ENCODE measurements at places on chromosomes 2 and 18.

DNA sequence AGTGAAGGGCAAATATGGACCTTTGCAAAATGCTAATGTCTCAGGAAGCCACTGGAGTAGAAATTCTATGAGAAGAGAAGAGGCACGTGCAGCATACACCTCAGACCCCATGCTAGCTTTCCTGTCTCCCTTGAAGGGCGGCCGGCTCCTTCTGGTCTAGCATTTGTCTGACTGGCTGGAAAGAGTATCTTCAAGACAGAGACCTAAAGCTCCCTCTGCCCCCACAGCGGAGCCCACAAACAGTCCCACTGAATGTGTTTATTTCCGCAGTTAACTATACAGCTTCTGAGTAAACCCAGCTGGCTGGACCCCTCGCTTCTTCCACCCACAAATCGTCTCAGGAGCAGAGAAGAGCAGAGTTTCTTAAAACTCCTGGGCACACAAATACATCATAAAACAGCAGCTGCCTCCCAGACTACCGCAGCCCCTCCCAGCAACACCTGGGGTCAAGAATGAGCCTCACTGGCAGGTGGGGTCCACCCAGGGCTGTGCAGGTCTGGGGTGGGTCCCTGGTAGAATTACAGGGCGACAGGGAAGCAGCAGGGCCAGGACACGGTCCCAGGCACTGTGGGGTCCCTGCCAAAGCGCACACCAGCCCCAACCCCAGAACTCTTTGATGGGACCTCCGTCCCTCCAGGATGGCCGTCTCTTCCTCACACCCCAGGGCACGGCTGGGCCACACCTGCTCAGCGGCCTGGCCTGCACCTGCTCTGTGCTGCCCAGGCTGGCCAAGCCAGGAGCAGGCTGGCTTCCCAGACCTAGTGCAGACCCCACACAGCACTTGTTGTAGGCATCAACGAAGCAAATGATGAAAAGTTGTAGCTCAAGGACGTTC lies 103.8 kb downstream of the PXDN start:
- peak; percentile 11 for DNase-seq

DNA sequence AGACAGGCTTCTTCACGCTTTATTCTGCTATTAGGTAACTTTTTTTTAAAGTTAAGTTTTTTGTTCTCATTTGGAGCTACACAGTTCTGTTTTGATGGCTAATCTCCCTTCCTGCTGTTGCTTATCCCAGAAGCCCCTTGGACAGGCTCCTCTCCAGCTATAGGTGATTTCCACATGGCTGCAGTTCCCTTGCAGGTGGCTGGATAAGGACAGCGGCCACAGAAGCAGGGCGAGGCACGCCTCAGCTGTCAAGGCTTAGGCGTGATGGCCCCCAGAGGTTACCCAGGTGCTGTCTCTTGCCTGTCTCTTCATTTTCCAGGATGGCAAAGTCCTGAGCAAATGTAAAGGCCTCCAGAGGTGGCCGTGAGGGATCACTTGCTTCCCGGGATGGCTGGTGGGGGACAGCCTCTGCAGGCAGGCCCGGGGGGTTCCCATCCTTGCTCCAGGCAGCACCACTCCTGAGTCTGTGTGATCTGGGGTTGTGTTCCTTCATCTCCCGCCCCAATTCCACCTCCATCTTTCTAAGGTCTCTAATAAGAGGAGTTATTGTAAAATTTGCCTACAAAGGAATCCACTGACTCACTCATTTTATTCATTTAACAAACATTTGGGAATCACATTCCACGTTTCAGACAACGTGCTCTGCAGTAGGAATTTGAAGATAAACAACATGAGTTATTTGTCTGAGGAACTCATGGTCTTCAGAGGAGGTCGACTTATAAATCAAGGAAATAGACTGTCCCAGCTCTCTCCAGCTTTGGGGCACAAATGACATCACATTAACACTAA lies 53.4 kb downstream of the NAPG start:
- no peak for DNase-seq

DNA sequence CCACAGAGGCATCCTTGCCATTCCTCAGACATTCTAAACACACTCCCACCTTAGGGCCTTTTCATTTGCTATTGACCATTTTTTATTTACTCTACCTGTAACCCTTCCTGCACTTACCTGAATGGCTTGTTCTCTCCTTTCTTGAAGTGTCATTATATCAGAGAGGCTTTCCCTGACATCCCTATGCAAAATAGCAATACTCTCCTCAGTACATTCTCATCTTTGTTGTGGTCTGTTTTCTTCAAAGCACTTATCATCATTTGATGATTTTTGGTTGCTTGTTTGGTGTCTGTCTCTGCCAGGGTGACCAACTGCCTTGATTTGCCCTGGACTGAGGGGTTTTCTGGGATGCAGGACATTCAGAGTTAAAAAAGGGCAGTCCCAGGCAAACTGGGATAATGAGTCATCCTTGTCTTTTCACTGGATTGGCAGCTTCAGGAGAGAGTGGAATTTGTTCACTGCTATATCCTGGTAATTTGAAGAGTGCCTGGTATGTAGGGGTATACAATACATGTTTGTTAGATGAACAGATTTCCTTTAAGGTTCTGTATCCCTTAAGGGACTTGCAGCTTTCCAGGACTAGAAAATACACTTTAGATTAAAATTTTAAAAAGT lies 102.4 kb downstream of the BABAM2 start:
- DNase-seq, result peak; percentile 49

DNA sequence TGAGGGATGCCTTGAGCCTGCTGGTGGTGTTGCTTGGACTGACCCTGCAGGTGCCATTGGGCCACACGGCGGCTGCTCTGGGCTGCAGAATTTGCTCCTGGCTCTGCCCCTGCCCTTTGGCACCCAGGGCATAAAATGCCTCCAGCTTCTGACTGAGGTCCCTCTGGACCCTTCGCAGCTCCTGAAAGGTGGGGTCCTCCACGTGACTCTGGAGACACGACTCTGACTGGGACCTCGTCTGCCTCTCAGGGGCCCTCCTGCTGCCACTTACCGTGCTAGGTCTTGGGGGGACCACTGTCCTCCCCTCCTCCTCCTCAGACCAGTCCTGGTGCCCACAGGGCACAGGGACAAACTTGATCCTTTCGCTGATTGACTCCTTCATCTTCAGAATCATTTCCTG lies 2.1 kb downstream of the PCARE start:
- no peak for DNase-seq

DNA sequence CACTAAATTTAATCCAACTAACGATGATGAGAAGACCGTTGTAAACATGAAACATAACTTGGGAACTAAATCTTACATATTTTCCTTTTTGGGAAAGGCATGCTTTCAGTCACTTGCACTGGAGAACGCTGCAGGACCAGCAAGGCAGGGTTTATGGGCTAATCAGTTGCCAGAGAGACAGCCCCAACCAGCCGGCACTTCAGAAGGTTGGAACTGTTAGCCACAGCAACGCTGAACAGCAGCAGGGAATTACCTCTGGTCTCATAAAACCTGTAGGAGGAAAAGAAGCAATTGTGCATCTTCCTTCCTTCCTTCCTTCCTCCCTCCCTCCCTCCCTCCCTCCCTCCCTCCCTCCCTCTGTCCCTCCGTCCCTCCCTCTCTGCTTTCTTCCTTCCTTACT lies 33.9 kb upstream of the SIX2 start:
- DNase-seq, result no peak

DNA sequence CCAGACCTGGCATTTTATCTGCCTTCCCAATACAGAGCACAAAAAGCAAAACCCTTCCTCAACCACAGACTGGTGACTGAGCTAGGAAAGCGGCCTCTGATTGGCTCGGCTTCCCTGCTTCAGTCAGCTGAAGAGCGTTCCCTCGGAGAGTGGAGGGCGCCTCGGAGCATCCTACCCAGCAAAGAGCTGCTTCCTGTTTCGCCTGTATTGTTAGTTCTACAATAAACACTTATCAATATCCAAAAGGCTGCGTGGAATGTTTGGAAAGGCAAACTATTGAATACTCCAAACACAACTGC lies 125.0 kb downstream of the CACNB4 start:
- DNase-seq, result no peak

GRCh38 chr2:204127238-204127637 lies 190.7 kb downstream of the ICOS start:
- no peak for DNase-seq

All from Caco-2 (cell line).